ENCODE measurements at places on chromosomes 3 and 15.

- DNase-seq: no peak
Measured at GRCh38 chr3:115943579-115943978, 320.3 kb downstream of the GAP43 start.

GRCh38 chr3:13235079-13235478, 161.8 kb upstream of the IQSEC1 start:
- peak; percentile 49 for DNase-seq

DNA sequence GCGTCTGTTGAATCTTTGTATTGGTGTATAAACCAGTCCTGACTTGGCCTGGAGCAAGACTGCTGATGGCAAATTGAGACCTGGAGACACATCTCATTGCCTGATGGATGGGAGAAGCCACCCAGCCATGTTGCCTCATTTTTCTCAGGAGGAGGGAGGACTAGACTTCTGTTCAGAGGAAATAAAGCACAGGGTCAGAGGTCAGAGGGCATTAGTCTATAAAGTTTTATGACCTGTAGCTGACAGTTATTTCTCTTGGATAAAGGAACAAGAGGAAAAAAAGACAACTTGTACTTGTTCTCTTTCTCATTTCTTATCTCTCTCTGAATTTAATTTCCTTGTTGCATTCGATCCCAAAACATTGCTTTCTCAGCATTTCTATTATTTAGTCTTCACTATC, 775.9 kb downstream of the SQOR start:
- no peak for DNase-seq

- no peak for DNase-seq
Measured at GRCh38 chr3:37530047-37530697, 331.5 kb upstream of the CTDSPL start.

- peak; percentile 54 for DNase-seq
Measured at GRCh38 chr3:65888980-65889706, 149.6 kb downstream of the MAGI1 start.

DNA sequence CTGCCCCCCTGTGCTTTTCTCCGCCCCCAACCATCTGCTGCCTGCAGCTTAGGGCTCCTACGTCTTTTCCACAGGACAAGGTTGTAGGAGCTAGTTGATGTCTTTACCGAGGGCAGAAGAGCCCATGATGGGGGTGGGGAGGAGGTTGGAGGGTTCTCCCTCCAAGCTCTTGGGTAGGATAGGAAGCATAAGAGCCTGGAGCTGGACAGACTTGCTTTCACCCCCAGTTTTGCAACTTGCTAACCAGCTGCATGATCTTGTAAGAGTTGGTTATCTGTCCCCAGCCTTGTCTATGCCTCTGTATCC, 856 bp downstream of the ABCF3 start:
- DNase-seq: no peak

DNA sequence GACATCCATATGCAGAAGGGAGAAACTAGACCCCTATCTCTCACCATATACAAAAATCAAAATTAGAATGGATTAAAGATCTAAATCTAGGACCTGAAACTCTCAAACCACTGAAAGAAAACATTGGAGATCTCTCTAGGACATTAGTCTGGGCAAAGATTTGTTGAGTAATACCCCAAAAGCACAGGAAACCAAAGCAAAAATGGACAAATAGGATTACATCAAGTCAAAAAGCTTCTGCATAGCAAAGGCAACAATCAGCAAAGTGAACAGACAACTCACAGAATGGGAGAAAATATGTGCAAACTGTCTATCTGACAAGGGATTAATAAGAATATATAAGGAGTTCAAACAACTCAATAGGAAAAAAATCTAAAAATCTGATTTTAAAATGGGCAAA, 54.8 kb downstream of the MYO9A start:
- no peak for DNase-seq

DNA sequence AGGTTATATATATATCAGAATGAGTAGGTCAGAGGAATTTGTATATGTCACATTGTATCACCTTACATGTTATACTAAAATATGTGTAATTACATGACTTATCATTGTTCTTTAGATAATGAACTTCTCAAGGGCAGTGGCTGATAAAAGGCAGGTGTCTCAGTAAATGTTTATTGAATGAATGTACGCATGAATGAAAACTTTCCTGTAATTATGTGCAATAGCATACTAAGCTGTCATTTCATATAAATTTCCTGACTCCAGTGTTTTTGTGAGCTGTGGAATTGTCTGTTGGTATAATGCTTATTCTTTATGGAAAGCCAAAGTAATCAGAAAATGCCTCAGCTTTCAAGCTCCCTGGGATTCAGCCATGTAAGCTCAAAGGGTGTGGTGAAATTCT, 4.2 kb downstream of the TBC1D23 start:
- DNase-seq: no peak

DNA sequence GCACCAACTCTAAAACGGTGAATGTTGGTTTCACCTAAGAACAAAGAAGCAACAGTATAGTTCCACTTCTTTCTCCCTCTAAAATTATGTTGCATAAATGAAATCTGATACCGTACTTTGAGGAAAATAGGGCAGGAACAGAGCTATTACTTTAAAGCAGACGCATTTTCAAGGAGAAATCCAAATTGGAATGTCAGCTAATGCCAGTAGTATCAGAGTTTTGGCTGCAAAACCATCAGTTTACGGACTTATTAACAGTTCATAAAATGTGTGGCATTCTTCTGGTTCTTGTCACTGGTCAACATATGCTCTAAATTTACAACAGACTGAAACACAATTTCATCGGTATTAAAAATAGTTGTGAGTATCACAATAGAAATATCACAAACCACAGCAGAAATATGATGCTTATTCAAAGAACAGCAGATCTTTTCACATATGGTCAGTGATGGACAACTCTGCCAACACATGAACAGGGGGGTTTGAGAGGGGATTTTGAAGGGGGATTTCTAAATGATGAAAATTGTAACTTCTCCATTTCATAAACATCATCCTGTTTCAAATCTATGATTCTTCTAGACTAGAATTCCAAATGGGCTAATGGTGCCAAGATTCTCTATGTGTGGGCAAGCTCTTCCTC, 38.7 kb upstream of the ROBO2 start:
- DNase-seq: no peak

DNA sequence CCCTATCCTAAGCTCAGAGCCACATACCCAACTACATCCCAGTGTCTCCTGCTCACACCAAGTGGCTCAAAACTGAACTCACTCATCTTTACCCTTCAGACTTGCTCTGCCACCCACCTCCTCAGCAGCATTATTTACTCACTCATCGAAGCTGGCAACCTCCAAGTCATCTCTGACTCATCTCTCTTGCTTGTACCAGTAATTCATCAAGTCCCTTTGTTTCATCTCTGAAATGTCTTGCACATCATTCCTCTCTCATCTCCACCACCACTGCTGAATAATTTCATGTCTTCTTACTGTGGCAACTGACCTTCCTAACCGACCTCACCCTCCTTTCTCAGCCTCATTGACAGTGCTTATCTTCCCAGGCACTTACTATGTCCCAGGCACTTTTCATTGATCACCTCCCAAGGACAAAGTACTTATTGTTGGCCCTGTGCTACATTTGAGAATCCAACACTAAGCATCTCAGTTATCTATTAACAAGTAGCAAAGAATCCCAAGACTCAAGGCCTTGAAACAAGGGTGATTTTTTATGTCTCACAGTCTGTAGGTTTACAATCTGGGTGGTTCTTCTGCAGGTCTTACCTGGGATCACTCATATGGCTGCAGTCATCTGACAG, 82.0 kb downstream of the MRPL46 start:
- DNase-seq: peak; percentile 15

DNA sequence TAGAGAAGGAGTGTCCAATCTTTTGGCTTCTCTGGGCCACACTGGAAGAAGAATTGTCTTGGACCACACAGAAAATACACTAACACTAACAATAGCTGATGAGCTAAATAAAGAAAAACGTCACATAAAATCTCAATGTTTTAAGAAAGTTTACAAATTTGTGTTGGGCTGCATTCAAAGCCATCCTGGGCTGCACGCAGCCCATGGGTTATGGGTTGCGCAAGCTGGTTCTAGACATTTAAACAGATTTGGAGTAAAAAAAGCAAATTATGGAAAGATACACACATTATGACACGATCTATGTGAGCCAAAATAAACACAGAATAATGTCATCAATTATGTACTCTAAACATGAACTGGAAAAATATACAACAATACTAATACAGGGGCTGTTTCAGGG, 703.3 kb upstream of the LMCD1 start:
- DNase-seq: no peak

GRCh38 chr3:4849136-4849535, 130.1 kb upstream of the BHLHE40 start:
- no peak for DNase-seq

GRCh38 chr3:182729903-182730674, 63.2 kb upstream of the ATP11B start:
- DNase-seq: no peak

DNA sequence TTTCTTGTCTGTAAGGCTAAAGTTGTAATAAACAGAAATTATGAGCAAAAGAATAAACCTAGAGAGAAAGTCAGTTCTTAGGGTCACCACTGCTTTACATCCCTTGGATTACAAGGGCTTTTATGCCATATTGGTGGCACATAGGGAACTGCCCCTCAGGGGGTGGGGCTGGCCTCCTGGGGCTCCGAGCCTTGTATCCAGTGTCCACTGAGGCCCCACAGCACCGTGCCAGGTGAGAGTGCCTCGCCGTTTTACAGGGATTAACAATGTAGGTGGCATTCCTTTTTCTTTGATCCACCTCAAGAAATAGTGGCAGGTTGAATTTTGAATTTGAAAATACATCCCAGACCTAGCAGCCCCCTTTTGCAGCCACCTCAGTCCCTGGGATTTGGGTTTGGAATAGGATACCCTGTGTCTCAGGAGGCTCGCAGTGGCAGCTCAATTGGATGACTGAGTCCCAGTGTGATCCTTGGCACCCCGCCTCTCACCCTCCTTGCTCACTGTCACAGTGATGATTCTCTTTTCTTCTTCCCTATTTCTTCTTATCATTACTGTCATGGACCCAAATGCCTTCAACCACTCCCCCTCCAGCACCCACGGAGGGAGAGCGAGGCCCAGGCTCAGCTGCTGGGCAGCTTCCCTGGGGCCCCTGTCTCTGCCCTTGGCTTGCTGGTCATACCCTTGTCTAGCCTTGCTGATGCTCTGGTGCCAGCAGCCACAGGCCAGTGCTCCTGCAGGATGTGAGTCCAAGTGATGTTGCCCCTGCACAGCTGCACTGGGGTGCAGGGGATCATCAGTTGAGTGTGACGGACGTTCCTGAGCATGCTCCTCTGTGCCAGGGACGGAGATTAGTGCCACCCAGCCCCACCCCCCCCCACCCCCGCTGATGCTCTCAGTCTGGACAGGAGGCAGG, 137.9 kb downstream of the DNAJB8 start:
- DNase-seq: no peak

DNA sequence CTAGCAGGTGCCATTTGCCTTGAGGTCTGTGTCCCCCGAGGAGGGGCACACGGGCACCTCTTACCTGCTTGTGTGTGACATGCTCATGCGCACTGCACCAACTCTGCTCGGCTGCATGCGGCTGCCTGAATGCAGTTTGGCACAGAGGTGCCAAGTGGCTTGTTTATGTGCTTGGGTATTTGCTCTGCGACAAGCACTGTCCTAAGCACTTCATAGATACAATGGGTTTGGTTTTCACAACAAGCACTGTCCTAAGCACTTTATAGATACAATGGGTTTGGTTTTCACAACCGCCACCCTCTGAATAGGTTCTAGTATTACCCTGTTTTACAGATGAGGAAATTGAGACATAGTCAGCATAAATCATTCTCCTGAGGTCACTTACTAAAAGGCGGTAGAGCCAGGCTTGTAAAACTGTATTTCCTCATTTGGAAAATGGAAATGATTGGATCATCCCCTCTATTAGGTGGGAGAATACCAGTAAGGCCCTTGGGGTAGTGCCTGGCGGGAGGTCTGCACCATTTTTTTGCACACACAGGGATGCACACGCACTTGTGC, 487 bp downstream of the ITIH4 start:
- DNase-seq: no peak

- no peak for DNase-seq
Measured at GRCh38 chr3:2099028-2099671, 484 bp downstream of the CNTN4 start.

- no peak for DNase-seq
Measured at GRCh38 chr15:81357180-81357686, 16.8 kb downstream of the TMC3 start.

DNA sequence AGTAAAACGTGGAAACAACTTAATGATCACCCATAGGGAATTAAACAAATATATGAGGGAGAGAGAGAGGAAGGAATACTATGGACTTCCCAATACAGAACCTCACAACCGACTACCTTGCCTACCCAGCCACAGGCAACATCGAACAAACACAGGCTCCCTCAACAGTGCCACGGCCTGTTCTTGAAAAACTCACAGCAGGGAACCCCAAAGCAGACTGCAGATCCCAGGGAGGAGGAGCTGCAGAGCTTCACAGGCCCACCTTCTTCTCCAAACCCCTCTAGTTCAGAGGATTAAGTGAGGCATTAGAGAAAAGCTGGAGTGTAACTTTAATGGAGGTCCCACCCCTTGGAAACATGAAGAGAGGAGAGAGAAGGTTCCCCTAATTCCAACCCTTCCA, 110.2 kb downstream of the ST8SIA2 start:
- no peak for DNase-seq

DNA sequence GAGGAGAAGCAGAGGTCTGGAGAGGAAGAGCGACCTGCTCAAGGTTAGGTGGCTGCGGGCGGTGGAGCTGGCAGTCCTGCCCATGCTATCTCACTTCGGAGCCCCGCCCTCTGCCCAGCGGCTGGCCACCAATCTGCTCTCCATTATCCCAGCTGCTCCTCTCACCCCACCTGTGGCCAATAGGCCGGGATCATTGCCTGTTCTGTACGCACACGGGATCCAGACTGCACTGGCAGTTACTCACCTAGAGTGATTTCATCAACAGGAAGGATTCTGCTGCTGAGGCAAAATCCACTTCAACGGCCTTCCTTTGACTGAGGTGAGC, 100.6 kb downstream of the TLE3 start:
- DNase-seq: no peak

DNA sequence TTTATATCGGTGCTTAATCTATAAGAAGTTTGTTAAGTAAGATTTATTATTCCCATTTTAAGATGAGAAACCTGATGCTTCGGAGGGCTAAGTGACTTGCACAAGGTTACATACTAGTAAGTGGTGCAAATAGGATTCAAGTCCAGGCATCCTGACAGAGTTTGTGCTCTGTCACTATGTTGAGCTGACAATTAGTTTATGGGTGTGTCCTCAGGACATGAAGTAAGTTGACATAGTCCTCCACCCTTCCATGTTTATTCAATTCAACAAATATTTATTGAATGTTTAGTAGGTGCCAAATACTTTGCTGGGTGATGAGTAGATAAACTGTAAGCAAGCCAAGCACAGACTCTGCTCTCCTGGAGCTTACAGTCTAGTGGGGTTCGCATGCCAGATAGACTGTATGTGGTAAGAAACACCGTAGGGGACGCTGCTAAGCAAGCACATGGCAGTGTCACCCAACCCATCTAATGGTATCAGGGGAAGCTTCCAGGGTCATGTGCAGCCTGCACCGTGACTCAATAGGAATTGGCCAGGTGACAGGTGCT, 342.7 kb upstream of the SATB1 start:
- DNase-seq: no peak
